Aorta (tissue), 5 donors: ENCODE measurements at places on chromosomes 2 and 18.

GRCh38 chr2:99420031-99420430 is 69.8 kb downstream of the REV1 start:
- DNase-seq, result no peak

DNA sequence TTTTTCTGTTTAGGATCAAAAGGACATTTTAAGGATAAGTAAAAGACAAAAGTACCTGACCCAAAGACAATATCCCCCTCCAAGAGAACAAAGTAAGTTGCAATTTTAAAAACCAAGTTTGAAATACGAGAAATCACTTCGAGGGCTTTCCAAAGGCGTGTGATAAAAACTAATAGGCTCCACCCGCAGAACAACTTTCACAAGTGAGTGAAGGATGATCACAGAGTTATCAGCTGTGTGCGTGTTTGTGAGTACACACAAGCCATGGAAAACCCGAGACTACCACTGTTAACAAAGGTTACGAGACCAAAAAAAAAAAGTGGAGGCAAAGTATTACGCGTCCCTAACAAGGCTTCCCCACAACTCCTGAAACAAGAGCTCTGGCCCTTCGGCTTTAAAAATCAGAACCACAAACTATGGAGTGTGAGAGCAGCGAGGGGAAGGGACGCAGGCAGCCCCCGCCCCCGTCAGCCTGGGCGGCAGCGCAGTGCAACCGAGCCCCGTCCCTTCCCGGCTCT is 719 bp downstream of the SMAD2 start:
- no peak for DNase-seq

DNA sequence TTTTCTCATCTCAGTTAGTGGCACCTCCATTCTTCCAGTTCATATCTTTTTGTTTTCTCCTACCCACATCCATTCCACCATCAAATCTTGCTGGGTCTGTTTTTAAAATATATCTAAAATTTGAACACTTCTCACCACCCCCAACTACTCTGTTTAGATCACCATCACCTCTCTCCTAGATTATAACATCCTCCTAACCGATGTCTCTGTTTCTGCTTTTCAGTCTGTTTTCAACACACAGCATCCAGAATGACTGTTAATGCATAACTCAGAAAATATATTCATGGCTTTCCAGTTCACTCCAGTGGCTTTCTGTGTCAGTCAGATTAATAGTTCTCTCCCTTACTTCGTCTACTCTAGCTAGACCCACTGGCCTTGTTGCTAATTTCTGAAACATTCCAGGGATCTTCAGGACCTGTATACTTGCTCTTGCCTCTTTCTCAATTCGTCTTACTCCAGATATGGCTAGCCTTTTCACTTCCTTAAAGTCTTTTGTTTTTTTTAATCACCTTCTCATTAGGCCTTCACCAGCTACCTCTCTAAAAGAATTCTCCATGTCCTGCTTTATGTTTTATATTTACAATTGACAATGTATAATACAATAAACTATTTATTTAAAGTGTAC is 105.3 kb downstream of the COMMD1 start:
- no peak for DNase-seq

GRCh38 chr2:159916511-159916910 is 118.5 kb upstream of the CD302 start:
- DNase-seq, result no peak

DNA sequence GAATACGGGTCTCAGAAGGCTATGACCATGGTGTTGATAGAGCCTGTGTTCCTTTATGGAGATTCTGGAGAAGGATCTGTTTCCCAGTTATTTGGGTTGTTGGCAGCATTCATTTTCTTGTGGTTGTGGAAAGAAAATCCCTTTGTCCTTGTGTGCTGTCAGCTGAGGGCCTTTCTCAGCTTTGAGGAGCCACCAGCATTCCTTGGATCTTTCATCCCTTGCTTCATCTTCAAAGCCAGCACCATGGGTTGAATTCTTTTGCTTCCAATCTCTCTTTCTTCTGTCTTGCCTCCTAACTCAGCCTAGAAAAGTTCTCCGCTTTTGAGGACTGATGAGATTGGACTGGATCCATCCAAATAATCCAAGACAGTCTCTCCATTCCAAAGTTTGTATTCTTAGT is 103.2 kb upstream of the MMADHC start:
- no peak for DNase-seq

GRCh38 chr2:170323743-170324142 is 145.8 kb downstream of the MYO3B start:
- no peak for DNase-seq

- DNase-seq, result peak; percentile 88
Measured at GRCh38 chr2:179263446-179264367, 925 bp downstream of the SESTD1 start.

- DNase-seq, result no peak
Measured at GRCh38 chr2:175575346-175576258, 394.1 kb upstream of the ATP5MC3 start.

- DNase-seq, result no peak
Measured at GRCh38 chr2:112740527-112740926, 19.7 kb downstream of the NT5DC4 start.

GRCh38 chr2:75788902-75789301 is 78.2 kb upstream of the GCFC2 start:
- no peak for DNase-seq

DNA sequence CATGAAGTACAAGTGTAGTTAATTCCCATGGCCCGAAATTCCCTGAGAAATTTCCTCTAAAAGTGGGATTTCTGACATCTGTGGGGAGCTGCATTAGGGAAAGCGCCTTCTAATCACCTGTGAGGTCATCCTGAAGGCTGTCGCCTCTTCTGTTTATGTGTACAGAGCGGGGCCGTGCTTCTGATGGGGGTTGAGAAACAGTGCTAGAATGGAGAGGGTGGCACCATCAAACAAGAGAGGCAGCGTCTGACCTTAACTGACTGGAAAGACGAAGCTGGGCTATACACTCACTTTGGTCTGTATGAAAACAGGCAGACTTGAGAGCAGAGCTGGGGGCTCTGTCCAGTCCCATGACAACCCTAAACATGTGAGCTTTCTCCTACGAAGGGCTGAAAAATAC is 44.2 kb upstream of the DNMT3A start:
- no peak for DNase-seq

DNA sequence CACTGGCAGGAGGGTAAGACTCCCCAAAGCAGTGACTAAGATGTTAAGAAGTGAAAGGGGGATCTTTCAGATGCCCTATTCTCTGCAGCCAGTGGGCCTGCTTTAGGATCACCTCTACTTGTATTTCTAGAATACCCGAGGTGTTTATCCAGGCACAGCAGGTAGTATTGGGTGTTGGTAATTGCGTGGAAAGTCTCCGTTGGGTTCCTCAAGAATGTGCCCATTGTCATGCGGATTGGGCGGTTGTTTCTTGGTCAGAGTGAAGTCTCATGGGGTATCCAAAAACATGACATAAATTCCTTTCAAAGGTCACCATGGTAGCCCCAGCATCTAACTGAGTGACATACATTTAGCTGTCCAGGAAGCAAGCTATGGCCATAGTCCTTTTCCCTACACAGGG is 308.8 kb downstream of the RPIA start:
- no peak for DNase-seq

GRCh38 chr2:121286506-121286905 is 1.5 kb upstream of the TFCP2L1 start:
- no peak for DNase-seq

GRCh38 chr2:32168513-32168912 is 2.8 kb downstream of the SLC30A6 start:
- DNase-seq, result no peak
